ENCODE measurements at places on chromosomes 1 and 21.
A peak's percentile ranks its signal among the peaks of the same experiment; 100 is the strongest.

DNA sequence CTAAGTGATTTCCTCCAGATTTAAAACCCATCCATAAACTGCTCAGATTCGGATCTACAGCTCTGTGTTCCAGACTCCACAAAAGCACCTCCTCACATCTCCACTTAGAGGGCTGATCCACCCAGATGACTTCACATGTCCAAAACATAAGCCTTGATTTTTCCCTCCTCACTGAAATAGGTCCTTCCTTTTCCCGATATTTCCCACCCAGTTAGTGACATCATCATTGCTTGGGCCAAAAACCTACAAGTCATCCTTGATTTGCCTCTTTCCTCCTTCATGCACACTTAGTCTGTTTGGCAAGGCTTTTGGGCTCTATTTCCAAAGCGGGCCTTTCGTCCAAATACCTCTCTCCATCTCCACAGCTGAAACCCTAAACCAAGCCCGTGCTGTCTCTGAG lies 32.3 kb downstream of the CCDC185 start:
- no peak for DNase-seq

DNA sequence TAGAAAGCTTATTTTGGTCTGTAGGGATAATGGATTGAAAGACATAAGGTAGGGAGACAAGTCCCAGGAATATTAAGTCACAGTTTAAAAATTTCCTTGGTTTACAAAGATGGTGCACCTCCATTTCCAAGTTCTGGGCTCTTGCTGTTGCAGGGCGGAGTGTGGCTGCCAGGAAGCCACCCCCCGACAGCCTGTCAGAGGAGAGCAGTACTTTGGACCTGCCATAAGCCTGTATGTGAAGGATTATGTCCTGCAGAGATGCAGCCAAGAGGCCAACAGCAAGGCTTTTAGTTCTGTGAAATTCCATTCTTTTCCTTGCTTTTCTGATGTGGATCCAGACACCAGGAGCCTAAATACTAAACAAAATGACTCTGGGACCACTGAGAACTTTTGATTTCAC lies 31.9 kb upstream of the GTF2B start:
- DNase-seq: no peak

DNA sequence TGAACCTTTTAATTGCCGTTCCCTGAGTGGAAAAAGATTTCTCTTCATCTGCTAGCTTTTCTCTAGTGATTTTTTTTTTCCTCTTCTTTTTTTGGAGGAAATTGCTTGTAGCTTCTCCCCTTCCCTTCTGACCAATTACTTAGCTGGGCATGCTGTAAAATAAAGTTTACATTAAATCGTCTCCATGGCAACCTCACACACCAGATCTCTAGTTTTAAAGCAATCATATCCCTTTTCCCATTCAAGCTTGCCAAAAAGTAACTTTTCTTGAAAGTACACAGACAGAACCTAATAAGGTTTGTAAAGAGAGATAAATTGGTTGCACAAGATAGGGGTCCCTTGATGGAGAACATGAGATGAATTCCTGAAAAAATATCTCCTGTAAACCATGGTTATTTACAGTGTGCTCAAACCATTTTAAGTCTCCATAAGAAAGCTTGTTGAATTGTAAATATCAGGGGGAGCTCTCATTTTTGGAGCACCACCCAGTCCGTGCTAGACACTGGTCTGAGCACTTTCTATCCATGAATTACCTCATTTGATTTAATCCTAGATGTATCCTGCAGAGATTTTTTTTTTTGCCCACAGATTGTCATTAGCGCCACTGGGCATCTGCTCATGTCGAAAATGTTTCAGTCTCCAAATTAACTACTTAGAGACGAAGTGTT lies 32.6 kb upstream of the HTR1D start:
- no peak for DNase-seq

- DNase-seq: no peak
These were observed 107.5 kb downstream of the GDAP2 start for GRCh38 chr1:117821774-117822482.

- no peak for DNase-seq
These were observed 1222.1 kb upstream of the NCAM2 start for GRCh38 chr21:19776076-19776475.

- DNase-seq: no peak
These were observed 287.5 kb upstream of the DAB1 start for GRCh38 chr1:57711326-57711725.

DNA sequence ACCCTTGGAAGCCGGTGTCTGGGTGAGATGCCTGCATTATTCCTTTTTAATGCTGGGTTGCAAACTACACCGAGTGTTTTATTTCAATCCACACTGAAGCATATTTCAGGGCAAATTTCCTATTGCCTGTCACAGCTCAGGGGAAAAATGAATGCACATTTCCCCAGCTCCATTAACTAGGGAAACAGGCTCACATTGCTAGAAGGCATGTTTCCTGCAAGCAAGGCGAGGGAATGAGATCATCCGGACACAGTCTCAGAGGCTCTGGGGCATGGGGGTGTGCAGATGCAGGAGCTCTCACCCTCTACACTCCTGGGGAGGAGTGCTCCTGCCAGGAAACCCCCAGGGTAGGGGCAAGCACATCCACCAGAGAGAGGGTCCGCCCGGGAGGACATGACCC lies 24.6 kb downstream of the SYT2 start:
- DNase-seq: no peak

- no peak for DNase-seq
These were observed 56.3 kb downstream of the PTGFR start for GRCh38 chr1:78547081-78547480.

DNA sequence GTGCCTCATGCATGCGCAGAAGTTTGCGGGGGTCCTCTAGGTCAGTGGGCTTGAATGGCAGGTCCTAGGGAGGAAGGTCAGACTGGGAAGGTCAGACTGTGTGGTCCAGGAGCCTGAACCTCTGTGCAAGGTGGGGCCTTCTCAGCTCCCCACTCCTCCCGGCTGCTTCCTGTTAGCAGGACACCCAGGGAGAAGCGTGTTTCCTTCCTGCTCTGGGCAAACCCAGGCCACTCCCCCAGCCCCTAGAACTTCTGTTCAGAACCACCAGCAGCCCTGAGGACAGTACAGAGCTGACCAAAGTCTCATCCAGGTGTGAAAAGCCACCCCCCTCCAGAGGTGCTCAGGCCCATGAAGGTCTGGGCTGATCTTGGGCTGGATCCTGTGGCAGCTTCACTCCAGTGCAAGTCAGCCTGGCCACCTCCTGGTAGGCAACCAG lies 29.9 kb downstream of the NAV1 start:
- DNase-seq: no peak

- no peak for DNase-seq
These were observed 7.3 kb upstream of the PMVK start for GRCh38 chr1:154943649-154944400.

GRCh38 chr1:111190931-111191451 lies 9.5 kb downstream of the DENND2D start:
- no peak for DNase-seq

- DNase-seq: no peak
These were observed 73.9 kb upstream of the TNFSF4 start for GRCh38 chr1:173280899-173281660.

GRCh38 chr1:183807549-183808168 lies 2.7 kb downstream of the RGL1 start:
- DNase-seq: no peak

DNA sequence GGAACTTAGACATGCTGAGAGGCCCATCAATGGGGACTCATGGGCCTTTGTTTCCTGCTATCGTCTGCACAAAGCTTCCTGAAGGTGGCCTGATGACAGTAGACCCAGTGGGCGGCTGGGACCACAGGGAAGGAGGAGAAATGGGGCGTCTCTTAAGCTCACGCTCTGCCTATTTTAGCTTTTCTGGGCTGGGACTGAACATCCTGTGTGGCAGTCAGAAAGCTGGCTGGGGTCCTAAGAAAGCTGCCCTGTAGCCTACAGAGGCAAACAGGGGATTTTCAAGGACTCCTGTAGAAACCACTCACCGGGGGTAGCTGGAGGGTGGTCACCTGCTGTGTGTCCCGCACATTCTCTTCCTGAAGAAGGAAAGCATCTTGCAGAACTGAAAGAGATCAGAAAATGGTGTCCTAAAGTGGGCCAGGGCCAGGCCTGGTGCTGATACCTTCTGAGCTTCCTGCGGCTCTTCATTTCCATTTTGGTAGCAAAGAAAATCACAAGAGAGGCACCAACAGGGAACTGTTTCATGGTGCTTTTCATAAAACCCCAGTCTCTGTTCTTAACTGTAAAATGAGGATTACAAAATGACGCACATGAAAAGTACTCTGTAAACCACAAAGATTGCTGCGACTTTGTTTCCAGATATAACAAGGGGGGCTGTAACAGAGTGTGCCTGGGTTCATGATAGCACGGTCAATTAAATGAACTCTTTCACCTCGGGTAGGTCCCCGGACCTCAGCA lies 8.6 kb downstream of the ZNF496 start:
- peak; percentile 33 for DNase-seq

- DNase-seq: no peak
These were observed 16.3 kb upstream of the PHLDA3 start for GRCh38 chr1:201485184-201485774.

DNA sequence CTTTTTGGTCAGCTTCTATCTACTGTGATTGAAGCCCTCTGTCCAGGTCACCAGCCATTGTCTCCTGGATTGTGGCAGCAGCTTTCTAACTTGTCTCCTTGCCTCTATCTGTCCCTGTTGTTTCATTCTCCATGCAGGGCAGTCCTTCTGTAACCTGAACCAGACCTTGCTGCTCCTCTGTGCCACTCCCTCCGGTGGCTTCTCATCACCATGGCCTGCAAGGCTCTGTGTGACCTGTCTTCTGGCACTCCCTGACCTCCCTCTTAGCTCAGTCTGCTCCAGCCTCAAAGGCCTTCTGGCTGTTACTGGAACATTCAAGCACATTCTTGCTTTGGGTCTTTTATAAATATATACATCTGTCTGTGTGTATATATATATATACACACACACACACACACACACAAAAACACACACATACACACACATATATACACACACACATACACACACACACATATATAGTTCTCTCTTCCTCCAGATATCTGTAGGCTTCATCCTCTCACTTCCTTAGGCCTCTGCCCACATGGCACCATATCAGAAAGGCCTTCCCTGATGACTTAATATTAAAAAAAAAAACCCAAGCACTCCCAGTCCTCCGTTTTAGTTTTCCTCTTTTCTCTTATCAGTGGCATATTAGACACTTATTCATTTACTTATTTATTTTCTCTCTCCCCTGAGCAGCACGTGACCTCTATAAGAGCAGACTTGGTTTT lies 21.2 kb upstream of the JUN start:
- no peak for DNase-seq

DNA sequence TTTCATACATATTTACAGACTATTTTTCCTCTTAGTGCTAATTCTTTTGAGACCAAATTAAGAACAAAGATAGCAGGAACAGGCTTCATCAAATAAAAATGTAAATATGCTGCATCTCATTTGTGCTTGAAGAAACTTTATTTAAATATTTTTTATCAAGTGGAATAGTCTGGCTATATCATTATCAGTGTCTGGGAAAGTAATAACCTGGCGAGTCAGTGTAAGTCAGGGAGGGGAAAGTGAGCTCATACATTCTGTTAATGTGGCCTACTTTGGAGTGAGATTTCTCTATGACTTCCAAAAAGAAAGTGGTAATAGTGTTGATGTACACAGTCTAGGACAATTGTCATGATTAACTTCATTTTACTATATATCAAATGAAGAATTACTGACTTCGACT lies 1045.1 kb downstream of the ADGRL2 start:
- DNase-seq: no peak

DNA sequence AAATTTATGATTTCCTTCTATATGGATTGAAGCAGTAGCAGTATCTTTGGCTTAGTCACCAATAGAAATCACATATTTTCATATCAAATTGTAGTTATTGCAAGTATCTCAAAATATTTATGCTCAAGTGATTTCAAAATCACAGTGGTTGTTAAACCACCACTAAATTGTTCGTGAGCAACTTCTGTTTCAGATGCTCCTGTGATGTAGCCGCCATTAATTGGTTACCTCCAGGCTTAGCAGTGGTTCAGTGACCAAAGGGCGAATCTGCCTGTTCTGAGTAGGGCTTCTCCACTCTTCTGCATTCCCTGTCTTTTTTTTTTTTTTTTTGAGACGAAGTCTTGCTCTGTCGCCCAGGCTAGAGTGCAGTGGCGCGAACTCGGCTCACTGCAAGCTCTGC lies 1.9 kb upstream of the CNKSR1 start:
- DNase-seq: no peak

- no peak for DNase-seq
These were observed 26.6 kb upstream of the PIGK start for GRCh38 chr1:77245830-77246229.

DNA sequence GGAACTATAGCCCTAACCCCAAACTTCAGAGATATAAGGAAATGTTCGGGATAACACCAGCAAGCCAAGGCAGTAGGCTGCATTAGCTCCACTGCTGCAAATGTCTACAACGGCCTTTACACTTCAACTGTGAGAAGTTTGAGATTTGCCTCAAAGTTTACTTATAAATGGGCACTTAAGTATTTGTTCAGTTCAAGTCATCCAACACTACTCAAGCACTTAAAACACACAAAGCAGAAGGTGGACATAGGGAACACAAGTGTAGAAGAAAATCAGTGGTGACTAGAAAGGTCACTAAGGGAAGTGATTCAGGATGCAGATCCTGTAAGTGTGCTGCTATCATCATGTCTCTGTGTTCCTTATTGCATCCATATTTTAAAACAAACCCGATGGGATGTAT lies 220.6 kb downstream of the SLC45A1 start:
- DNase-seq: no peak

- no peak for DNase-seq
These were observed 383.4 kb downstream of the SEC16B start for GRCh38 chr1:177586429-177586828.

DNA sequence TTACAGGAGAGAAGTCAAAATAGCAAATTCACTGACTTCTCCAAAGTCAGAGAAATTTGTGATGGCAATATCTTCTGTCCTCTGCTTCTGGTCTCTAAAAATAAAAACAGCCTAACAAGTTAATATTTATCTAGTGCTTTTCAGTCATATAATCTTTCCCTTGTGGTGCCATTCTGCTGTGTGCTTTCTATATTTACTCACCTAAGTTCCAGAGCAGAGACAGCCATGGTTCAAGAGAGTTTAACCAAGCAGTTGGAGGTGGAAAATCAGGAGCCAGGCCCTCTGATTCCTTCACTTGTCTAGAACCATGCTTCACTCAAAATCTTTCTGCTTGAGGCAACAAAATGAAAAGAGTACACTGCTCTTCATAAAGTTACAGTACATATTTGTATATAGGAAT lies 39.3 kb downstream of the BRINP2 start:
- DNase-seq: no peak

- DNase-seq: no peak
These were observed 18.7 kb upstream of the DPH5 start for GRCh38 chr1:101044259-101044658.

DNA sequence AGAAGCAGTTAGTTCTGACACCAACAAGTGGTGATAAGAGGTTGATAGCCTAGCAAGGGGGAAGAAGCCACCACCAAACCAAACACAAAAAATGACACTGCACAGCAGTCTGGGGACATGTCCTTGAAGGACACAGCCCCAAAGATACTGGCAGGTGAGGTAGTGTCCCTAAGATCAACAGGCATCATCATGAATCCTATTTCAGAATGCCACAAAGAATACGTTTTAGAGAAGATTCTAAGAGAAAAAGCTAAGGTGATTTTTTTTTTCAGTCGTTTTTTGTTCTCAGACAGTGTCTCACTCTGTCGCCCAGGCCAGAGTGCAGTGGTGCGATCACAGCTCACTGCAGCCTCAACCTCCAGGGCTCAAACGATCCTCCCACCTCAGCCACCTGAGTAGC lies 19.6 kb downstream of the MTHFR start:
- DNase-seq: no peak

- DNase-seq: no peak
These were observed 140.6 kb downstream of the RUNX1 start for GRCh38 chr21:34908419-34909055.

Data from naive thymus-derived CD4-positive, alpha-beta T cell (primary cell).